ENCODE measurements at places on chromosomes 5 and 9.
A peak's percentile ranks its signal among the peaks of the same experiment; 100 is the strongest.

DNA sequence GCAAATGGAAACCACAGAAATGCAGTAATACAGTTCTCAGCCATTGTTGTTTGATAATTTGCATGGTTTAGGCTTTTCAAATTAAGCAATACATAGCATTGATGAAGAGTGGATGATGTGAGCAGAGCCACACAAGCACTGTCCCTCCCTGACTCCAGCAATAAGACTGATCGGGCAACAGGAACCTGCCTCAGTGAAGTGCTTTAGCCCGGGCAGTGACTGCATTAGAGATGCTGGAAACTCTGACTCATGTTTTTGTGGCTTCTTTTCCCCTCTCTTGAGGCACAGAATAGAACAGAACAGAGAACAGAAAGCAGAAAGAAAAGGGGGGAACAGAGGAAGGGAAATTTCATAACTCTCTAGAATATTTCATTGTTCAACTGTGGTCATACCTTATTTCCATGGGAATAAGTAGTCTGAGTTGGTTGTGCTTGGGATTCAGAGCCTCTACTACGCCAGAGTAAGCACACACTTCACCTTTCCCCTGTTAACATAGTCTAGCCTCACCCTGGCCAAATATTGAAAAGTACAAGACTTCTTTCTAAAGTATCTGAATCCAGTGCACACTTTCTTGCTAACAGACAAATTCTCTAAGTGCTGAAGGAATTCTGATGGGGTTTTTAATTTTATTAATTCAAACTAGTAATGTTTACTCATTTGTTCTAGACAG lies 164.8 kb upstream of the VCAN start:
- peak; percentile 2 for DNase-seq

- no peak for DNase-seq
Observed at GRCh38 chr5:38259062-38259808, 876 bp downstream of the EGFLAM start.

DNA sequence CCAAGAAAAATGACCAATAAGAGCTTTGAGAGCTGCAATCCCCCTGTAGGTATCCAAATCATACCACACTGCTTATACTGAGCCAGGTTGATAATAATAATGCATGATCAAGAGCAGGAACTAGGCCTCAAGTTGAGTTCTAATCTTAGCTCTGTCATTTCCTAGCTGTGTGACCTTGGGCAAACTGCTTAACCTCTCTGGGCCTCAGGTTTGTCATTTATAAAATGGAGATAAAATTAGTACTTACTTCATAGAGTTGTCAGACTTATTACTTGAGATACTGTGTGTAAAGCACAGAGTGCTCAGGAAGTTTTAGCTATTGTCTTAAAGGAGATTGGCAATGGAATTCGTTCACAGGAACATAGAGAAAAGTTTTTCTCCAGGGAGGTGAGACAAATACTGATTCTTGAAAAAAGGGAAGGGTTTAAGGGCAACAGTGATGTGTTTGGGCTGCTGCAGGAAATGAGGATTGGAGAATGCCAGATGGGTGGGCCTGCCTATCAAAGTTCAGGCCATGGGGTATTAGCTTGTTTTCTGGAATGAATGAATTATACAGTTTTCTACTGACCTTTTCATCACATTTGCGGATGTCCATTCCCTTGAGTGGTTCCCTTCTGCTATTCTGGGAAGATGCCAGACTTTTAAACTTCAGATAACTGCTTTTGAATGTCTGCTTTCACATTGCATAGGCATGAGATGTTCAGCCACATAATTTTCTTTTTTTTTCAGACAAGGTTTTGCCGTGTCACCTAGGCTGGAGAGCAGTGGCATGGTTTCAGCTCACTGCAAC lies 10.2 kb upstream of the ATP6V0E1 start:
- DNase-seq: no peak

DNA sequence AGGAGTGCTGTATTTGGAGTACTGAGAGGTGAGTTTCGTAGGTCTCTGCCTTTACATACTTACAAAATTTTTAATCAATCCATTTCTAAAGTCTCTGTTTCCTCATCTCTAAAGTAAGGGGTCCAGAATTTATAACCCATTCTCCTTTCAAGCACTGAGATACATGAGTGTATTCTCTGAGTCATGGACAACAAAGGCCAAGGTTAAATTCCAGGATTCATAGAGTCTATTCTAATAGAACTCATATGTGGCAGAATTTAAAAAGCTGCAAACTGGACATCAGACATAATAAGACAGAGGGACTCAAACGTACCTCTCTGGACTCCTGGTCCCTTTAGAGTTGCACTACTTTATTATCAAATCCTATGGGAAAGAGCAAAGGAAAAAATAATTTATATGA lies 112.5 kb upstream of the SLIT3 start:
- DNase-seq: no peak

DNA sequence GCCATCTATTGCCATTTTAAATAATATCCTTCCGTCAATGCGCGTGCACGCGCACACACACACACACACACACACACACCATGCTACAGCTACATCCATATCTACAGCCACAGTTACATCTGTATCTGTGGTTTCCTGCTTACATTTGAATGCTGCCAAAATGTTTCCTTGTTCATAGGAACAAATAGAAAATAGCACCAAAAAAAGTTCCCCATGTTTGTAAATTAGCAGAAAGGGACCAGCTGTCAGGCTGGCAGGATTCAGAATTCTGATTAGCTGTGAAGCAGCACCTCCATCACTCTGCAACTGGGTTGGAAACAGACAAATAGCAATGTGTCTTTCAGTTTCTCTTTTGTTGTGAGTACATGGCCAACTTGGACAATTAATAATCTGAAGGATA lies 601.5 kb downstream of the IRX1 start:
- no peak for DNase-seq

- DNase-seq: no peak
Observed at GRCh38 chr9:70125621-70126263, 82.1 kb downstream of the MAMDC2 start.

DNA sequence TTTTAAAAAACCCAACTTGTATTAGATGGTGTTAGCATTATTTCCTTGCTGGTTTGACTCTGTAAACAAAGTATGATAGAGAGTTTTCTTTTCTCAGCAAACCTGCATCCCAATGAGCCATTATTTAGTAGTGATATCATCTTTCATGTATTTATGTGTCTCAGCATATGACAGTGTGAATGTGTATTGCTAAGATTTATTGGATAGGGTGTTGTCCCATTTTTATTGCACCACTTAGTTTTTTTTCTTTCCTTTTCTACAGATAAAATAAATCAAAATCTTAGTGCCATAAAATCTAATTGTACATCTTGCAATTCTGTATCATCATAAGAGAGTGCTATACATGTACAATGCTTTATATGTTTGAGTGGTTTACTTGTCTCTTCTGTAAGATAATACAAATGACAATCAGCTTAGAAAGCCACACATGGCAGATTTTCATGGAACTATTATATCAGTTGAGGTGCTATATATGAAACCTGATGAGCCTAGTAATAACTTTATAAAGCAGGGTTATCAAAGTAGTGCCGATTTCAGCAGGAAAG lies 149.2 kb upstream of the CYLC2 start:
- no peak for DNase-seq

DNA sequence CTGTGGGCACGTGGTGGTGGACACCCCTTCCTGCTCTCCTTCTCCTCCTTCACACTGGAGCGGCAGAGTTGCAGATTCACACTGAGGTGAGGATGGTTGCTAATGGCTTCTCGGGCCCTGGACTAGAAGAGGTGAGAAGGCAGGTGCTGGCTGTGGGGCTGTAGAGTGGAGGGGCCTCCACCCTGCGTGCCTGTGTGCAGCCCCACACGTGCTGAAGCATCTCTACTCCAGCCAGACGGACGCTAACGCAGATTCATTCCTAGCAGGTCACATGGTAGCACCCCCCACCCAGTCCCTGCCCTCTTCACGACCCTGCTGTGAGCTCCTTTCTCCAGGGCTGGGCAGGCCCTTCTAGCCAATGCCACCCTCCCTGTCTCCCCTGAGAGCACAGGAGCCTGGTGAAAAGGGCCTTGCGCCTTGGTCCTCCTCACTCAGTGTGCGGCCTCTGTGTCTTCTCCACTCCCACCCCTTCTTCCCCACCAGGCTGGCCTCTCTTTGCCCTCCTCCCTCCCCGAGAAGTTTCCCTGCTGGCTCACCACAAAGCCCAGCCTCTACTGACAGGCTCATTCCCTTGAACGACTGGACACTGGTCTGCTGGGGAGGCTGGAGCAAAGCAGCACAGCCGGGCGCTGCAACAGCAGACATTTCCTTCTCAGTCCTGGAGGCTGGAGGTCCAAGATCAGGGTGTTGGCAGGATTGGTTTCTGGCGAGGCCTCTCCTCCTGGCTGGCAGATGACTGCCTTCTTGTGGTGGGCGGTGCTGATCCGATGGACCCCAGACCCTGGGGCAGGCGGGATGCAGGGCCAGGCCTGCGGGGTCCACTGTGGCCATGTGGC lies 14.2 kb downstream of the CACNA1B start:
- no peak for DNase-seq

GRCh38 chr9:15999422-16000339 lies 446.8 kb downstream of the CCDC171 start:
- no peak for DNase-seq

DNA sequence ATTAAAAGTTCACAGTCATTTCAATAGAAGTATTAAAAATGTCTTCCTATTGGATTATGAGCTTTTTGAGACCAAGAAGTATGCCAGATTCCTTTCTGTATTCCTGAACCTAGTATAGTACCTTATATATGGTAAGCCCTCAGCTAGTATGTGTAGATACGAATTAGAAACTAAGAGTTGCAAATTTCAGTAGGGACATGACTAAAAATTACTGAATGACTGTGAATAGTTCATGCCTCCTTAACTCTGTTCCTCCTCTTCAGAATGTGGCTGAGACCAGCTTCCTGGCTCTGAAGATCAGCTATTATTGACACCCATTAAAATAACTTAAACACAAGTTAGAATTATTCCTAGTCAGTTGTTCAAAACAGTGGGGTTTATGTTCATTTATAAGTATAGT lies 19.7 kb downstream of the KDM3B start:
- no peak for DNase-seq

DNA sequence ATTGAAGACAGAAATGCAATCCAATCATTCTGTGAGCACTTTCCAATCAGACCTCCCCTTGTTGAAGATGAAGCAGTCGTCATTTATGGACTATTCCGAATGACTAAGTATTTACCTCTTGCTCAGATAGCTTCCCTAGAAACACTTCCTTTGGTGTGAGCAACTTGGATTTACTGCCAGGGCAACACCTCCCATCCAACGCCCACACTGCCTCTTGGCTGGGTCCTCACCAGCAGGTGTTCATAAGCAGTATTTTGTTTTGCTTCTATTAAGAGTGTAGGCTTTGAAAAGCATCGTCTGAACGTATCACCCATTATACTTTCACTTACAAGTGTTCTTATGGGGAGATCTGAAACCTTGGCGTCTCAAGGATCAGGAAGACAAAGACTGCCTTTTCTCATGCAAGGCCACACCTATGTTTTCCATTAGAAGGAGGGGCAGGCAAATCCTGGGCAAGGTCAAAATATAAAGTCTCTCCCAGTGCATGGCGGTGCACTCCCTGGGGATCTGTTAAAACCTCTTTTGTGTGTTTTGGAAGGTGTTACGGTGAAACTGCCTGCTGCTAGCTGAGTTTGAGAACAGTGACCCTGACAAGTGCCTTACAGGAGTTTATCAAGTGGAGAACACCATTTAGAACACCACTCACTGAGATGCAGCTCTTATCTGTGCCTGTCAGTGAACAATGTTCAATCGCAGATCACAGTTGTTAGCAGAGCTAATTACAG lies 10.6 kb upstream of the MARCHF3 start:
- DNase-seq: no peak

DNA sequence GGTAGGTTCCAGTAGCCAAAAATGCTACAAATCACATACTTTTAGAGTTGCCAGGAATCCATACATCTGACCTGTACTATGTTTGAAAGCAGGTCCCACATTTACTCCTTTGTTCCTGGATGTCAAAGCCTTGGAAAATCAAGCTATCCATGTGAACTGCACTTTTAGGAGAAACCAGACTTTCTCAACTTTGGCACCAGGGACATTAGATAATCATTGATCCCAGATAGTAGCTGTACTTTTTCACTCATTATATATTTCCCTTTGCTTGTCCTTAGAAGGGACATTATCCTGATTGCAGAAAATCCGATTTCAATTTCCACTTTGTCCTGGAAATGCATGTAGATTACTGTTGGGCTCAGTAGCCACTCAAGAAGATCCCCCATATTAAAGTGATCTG lies 44.1 kb upstream of the SLC28A3 start:
- DNase-seq: no peak

DNA sequence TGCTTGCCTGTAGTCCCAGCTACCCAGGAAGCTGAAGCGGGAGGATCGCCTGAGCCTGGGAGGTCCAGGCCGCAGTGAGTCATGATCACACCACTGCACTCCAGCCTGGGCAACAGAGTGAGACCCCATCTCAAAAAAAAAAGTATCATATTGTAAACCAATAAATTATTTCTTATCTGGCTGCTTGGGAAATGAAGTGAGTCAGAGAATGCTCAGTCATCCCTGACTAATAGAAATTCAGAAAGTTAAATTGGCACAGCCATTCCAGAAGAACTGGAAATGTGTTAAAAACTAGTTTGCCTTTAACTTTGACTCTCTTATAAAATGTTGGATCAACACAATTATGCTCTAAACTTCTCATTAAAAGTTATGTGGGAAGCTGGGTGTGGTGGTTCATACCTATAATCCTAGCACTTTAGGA lies 9.8 kb upstream of the GNE start:
- DNase-seq: no peak

DNA sequence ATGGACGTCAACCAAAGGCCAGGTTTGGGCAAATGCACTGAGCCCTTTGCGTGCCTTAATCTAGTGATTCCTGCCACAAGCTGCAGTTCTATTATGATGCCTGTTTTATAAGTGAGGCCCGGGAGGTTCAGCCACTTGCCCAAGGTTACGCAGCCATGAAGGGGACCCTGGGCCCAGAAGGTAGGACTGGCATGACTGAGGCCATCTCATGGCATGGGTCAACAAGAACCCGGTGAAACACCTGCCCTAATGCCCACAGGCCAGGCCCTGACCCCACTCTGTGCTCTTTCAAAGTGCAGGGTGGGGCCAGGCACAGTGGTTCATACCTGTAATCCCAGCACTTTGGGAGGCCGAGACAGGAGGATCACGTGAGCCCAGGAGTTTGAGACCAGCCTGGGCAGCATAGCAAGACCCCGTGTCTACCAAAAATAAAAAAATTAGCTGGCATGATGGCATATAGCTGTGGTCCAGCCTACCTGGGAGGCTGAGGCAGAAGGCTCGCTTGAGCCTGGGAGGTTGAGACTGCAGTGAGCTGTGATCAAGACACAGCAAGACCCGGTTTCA lies 8.6 kb downstream of the NINJ1 start:
- DNase-seq: no peak

Data from activated naive CD4-positive, alpha-beta T cell treated with Interleukin-2 at 50 U/mL for 16 hours (primary cell).